Activated CD4-positive, alpha-beta T cell treated with anti-CD3 and anti-CD28 coated beads, Interleukin-2, amount 50 U/mL, for 4 hours (primary cell): ENCODE measurements at places on chromosomes 2 and 18.

DNA sequence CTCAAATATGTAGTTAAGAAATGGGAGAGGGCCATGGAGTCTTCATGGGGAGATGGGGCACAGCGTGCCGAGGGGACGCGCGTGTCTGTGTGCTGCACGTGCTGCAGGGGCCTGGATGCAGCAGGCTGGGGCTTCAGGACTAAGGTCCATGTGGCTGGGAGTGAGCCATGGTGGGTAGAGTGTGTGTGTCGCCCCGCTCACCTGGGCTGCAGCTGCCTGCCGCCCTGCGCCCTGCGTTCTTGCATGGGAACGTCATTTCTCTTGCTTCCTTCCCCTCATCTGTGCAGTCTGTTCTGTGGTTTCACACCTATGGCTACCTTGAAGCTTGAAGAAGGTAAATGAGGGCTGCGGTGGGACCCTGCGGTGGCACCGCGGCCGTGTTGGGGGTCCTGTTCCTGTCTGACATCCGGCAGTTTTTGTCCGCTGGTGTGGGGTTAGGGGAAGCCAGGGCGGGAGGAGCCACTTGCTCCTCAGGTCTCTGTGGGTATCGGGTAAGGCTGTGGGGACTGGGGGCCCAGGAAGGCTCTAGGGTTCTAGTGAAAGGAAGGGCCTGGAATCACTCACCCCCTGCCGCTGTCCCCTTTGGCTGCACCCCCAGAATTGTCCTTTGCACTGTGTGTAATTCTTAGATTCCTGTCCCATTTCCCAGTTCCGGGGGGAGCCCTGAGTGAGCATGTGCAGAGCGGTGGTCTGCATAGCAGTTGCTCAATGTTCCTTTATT is 54.1 kb upstream of the HS6ST1 start:
- DNase-seq: no peak

- DNase-seq: peak; percentile 41
Measured at GRCh38 chr2:64609227-64609941, 44.3 kb downstream of the SERTAD2 start.

- no peak for DNase-seq
Measured at GRCh38 chr2:229201521-229201920, 69.6 kb downstream of the PID1 start.

- DNase-seq: no peak
Measured at GRCh38 chr2:43509886-43510285, 86.0 kb downstream of the THADA start.

- no peak for DNase-seq
Measured at GRCh38 chr2:38178556-38179419, 102.8 kb upstream of the CYP1B1 start.

DNA sequence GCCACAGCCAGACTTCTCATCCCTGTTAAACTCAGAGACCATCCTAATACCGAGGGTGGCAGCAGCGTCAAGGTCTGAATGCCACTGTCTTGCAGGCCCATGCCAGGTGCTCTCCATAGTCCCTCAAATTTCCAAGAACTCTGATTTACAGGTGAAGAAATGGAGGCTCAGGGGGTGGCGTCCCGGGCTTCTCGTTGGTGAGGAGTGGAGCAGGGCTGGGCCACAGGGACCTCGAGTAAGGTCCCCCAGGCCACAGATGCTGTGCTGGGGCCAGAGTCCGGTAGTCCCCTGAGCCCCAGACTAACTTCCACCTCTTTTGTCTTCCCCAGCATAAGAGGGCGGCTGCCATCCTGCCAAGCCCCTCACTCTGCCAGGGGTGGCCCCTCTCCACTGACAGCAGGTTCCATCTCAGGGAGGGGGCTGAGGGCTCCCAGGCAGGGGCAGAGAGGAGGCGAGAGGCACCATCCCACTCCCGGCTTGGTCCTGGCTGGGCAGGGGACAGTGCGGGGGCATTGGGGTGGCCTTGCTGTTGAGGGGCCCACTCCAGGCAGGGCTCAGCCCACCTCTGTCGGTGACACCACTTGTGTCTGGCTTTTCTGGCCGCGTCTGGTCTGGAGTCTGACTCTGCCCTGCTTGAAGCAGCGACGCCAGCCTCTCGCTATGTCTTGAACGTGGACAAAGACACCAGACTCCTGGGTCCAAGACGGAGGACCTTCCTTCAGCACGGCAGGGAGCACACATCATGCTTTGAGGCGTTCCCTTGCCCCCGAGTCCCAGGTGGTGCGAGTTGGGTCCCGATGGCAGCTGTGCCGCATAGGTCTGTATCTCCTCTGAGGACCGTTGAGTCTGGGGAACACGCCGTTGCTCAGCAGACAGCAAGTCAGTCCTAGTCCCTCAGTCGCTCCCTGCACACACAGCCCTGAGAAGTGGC is 15.9 kb upstream of the KLHL30 start:
- no peak for DNase-seq

- DNase-seq: no peak
Measured at GRCh38 chr2:239551206-239551605, 150.4 kb upstream of the HDAC4 start.

- no peak for DNase-seq
Measured at GRCh38 chr2:45450634-45451033, 160.4 kb downstream of the SRBD1 start.

DNA sequence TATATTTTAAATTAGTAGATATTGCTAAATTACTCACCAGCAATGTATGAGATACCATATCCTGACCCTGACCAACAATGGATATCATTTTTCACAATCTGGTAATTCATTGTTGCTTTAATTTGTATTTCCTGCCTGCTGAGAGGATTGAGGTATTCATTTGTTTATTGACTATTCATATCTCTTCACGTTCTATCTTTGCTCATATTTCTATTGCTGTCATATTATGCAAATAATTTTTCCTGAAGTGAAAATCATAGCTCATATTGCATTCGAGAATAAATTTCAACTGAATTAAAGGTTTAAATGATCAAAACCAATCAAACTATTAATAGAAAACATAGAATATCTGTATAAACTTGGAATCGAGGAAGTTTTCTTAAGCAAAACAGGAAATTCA is 31.0 kb downstream of the INO80D start:
- no peak for DNase-seq

DNA sequence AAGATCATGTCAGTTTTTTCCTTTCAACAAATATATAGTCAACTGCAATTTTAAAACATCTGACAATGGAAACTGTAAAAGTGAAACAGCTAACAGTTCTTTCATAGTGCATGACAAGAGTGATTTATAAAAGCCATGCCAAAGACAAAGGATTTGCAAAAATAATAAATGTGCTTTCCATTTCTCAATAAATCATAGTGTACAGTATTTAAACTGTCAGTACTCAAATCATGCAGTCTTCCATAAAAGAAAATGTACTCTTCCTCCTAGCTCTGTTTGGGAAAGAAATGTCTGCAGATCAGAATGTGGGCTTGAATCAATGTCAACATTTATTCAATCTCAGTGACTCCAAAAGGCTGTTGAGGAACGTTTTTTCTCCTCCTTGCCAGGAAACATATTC is 131.7 kb upstream of the PDE1A start:
- no peak for DNase-seq

DNA sequence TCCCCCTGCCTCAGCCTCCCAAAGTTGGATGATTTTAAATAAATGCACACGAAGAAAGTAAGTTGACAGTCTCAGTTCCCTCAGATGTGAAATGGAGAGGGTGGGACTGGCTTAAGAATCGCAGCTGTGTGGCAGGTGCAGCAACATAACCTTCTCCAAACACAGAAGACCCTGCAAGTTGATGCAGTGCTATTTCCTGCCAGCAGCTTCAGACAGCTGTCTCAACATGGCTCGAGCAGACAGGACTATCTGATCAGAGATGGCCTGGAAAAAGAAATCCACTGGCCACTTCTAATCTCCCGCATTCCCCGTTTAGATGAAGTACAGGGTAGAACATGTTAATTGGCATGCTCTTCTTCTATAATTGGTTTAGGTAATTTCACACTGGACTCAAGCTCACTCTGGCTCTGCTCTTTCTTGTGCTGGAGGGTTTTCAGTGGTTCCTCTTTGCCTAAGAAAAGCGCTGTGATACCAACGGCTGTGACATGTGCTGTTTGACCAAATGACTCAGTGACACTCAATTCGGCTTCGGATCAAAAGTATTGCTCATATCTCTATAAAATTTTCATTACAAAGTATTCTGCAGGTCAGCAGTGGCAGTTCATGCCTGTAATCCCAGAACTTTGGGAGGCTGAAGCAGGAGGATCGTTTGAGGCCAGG is 40.2 kb downstream of the MYOM1 start:
- no peak for DNase-seq

- no peak for DNase-seq
Measured at GRCh38 chr2:84697895-84698294, 181.6 kb downstream of the DNAH6 start.

DNA sequence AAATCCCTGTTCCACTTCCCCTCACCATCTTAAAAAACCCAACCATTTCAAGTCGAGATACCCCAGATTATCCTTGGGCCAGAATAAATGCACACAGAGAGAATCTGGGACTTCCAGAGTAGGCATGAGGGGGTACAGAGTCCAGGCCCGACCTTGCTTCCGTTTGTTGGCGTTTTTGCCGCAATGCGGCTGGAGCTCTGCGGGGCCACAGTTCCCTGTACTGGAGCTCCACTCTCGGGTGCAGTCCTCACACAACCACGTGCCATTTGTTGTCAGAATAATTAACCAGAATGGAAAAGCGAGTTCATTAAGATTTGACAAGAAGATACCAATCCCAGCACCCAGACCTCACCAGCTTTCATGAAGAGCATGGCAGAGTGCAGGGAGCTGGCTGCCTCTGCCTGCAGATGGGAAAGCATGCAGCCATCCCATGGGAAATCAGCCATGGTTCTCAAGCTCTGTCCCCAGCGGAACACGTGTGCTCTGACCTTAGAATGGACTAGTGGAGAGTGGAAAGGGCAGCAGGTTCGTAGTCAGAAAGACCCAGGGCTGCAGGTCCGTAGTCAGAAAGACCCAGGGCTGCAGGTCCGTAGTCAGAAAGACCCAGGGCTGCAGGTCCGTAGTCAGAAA is 472.8 kb downstream of the EIPR1 start:
- DNase-seq: no peak

DNA sequence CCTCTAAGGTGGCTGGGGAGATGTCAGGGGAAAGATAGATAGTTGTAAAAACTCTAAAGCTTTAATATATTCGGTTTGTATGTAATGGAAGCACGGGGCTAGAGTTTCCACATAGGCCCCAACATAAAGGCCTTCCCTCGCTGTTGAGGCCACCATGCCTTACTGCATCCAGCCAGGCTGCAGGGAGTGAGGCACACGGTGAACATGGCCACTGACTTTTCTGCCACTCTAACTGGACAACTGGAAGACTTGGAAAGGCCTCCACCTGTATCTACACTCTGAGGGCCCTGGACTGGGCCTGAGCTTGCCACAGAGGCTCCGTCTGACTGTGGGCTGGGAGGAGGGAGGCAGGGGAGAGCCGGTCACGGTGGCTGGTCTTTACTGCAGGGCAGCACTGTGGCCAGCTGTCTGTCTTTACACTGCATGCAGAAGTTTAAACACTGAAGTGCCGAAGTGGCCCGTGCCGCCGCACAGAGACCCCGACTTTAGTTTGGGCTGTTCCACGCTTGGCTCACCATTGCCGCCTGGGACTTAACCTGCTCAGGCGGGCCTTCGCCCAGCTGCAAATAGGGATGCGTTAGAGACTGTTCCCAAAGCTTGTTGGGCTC is 66.7 kb downstream of the EMILIN2 start:
- no peak for DNase-seq

GRCh38 chr2:75592888-75593287 is 32.1 kb upstream of the EVA1A start:
- DNase-seq: no peak

DNA sequence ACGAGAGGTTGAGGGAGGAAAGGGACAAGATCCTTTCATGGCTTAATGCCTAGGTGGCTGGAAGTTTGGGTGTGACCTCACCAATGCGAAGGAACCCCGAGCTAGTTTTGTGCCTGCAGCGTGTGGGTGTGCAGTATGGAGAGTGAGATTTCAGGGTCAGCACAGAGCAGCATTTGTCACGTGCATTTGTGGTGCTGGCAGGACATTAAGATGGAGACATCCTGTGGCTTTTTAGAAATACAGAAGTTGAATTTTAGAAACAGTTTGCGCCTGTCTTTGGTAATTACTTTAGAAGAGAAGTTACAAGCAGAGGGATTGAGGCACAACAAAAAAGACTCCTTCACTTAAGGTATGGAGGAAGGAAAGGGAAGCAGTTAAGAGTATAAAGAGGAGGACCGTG is 258.2 kb upstream of the THUMPD2 start:
- DNase-seq: no peak

DNA sequence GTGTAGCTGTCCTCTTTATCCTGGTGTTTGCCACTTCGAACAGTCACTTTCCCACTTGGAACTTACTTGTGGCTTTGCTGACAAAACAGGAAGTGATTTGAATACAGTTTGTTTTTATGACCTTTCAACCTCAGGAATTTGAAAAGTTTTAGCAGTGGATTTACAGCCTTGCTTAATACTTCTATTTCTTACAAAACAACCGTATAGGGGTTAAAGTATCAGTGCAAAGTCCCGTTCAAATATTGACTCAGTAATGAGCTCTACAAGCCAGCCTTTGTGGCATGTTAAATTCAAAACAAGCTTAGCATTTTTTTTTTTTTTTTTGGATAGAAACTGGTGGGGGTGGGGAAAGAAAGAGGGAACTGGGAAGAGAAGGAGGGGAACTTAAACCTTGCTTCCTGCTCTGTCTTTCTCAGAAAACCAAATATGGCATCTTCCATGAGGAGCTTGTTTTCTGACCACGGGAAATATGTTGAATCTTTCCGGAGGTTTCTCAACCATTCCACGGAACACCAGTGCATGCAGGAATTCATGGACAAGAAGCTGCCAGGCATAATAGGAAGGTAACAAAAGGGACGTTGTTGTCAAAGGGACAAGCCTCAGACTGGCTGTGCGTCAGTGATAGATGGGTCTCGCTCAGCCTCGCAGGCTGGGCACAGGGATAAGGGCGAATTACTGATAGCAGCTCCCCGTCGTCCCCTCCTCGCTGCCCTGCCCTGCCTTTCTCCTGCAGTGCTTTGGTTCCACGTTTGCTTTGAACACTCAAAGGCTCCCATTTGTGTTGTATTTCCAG is at the start of gene HNMT:
Gene HNMT, plus strand, starts transcription at position 408 of the 793 bp plus-strand sequence. Its CDS starts 19 bp downstream, at position 427.
- no peak for DNase-seq

- no peak for DNase-seq
Measured at GRCh38 chr2:224946895-224947294, 95.4 kb downstream of the DOCK10 start.

DNA sequence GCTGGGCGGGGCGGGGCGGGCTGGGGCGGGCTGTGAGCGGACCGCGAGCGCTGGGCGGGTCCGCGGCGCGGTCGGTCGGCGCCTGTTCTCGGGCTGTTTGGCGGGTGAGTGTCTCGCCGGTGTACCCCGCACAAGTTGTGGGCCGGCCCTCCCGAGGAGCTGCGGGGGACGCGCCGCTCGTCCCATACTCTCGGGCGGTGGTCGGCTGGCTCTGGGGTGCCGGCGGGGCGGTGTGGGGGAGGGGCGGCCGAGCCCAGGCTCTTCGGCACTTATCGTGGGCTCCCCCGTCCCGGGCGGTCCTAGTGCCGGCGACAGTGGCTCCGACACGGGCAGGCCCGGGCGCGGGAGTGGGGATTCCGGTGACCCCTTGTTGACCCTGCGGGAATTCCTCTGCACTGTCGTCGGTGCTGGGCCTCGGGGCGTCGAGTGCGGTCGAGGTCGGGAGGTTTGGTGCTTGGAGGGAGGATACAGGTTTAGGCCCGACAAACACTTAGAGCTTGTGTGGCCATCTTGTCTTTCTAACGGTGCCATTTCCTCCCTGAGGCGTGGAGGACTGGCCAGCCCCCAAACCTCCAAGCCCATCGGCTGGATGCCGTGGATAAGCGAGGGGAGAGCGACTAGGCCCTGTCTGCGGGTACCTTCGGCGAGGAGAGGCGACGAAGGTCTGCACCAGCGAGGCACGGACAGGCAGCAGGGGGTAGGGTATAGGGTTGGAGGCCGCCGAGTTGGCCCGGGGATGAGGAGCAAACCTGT is at the start of gene SEPTIN2:
Gene SEPTIN2, plus strand, starts transcription at position 47 of the 753 bp plus-strand sequence. CDS start 8,308 bp downstream, outside the sequence.
- peak; percentile 59 for DNase-seq

GRCh38 chr2:109456776-109457175 is 157.0 kb downstream of the SEPTIN10 start:
- no peak for DNase-seq
